ENCODE measurements at places on chromosomes 5 and 9.

DNA sequence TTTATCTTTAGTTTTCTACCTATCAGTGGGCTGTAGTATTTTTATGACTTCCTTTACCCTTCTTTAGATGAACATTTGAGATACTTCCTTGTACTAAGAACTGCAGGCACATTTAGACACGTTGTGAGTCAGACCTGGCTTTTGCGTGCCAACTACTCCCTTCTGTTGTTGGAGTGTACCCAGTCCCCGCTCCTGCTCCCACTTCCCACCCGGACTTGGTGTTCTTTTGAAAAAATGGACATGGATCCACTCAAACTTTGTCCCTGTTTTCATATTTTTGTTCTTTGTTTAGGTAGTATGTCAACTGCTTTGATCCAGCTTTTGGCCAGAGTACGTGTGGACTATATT, 60.7 kb downstream of the PARP8 start:
- DNase-seq: no peak

- DNase-seq: no peak
Measured at GRCh38 chr5:7828269-7828668, 22.7 kb downstream of the CFAP90 start.

DNA sequence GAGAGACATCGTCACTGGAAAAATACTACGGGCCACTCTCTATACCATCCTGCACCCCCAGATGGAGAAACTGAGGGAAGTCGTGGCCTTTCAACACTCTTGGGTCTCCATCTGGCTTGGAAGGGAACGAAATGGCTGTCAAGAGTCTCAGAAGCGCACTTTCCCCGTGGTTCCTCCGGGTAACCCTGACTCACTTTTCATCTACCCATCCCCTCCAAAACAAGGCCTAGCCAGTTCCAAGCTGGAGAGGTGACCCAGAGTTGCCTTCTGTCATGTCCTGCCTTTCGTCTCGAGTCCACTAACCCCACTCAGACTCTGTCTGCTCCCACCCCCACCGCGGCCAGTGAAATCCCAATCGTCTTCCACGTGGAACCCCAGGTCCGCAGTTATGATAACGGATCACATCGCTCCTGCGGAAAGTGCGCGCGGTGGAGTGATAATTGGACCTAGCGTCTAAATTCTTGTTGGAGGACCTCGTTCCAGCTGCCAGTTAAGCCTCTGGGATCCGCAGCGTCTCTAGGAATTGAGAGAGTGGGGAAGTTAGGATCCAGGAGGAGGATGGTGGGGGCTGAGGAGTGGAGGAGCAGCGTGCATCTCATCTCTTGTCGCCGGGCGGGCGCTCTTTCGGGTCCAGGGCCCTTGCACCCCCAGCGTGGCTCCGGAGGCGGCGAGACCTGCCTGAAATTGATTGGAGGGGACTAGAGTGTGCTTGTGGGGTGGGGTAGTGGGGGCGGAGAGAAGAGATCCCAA, 4.6 kb downstream of the CDKN2A start:
- no peak for DNase-seq

- no peak for DNase-seq
Measured at GRCh38 chr5:148665431-148665830, 11.1 kb upstream of the HTR4 start.

DNA sequence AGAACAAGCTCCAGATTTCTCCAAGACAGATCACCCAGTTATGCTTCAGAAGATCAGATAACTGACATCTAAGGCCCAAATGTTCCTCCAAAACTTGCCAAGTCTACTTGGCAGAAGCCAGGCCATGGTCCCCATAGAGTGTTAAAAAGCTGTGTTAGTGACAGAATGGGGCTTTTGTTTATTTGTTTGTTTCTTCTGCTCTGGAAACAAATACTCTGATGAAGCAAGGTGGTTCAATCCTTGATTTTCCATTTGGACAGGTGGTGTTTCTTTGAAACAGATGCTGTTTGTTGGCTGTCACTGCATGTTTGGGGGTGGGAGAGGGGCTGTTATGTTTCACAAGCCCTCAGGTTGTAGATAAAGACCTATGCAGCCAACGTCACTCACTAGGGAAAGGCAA, 264.0 kb downstream of the FAM114A2 start:
- no peak for DNase-seq

DNA sequence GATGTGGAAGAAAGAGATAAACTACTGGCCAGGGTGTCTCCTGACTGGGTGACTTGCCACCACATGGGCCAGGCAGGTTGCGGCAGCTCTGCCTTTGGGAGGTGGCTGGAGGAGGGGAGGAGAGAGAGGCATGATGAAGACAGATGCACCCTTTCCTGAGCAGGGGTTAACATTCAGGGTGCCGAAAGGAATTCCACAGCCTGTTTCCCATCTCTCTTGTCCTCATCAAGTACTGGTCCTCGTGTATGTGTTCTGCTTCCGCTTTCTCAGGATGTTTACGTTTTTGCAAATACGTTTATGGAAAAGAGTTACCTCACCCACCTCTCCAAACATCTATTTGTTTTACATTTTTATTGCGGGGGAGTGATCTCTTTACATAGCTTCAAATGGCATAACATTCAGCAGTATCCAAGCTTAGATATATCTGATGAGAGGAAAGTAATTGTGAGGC, 73.4 kb downstream of the C9orf85 start:
- no peak for DNase-seq

- DNase-seq: no peak
Measured at GRCh38 chr9:76943054-76943453, 37.1 kb upstream of the PRUNE2 start.

DNA sequence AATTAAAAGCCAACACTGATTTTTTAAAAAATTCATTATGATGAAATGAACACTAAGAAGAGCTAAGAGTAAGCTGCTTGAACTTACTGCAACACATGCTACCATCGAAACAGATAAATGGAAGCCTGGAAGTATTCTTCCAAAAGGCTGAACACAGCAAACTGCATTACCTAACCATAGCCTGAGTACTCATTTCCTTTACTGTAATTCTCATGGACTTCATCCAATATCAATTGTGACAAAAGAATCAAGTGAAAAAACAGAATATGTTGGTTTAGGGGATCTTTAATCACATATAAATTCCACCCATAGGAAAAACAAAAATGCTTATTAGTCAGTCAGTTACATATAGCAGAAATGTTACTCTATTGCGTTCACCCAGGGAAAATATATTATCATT, 68.5 kb downstream of the DROSHA start:
- no peak for DNase-seq

DNA sequence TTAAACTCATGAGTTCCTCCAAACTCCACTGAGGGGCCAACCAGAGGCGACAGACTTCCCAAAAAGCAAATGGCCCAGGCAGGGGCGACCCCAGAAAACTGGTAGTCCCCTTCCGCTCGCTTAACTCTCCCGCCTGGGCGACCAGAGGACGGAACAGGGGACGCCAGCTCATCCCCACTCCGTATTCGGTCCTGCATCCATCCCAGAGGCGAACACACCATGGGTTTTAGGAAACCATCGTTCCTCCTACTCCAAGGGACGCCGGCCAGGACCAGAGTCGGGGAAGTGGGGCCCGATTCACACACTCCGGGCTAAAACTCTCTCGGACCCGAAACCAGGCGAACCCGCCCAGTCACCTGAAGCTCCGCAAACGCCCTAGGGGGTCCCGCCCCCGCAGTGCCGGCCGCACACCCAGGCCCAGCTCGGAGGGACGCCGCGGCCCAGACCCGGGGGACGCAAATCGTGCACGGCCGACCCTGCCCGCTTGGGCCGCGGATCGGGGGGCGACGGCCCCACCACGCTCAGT, 478 bp downstream of the TEX10 start:
- DNase-seq: no peak

GRCh38 chr9:121915304-121915625, 177.8 kb downstream of the TTLL11 start:
- no peak for DNase-seq
